ENCODE measurements at places on chromosomes 12 and 14. TPM values are rescaled to one million over a fixed set of nuclear protein-coding genes. Genes with fewer than 3 reads are reported as not detected.

The SLC25A21 gene
- total RNA-seq = 1.2 TPM

The C14orf180 gene
- 0.78 TPM for total RNA-seq

GRCh38 chr12:78189656-78190055 is 359.0 kb downstream of the NAV3 start:
- no peak for ATAC-seq

The TSPAN31 gene
- 55.4 TPM for total RNA-seq

Data from gastroesophageal sphincter (tissue), 4 donors.